ENCODE measurements at places on chromosomes 7 and 10.

GRCh38 chr10:22243321-22243720 is 25.5 kb upstream of the EBLN1 start:
- DNase-seq, result no peak

- DNase-seq, result no peak
Measured at GRCh38 chr7:158249692-158250091, 337.9 kb downstream of the PTPRN2 start.

DNA sequence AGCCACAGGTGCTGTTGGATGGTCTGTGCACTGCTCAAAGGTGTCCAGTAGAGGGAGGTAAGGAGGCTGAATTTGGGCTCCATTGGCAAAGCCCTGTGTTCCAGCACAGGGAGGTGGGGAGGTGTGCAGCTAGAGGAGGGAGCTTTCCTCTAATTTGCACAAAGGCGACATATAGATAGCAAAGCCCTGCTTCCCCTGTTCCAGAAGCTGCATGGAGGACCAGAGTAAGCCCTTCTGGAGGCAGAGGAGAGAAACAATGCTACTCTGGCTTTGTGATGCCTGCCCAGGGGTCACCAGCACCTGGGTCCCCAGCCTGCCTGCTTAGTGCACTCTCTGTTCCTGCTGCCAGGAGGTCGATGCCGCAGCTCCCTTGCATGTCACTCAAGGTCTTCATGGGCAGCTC is 3.4 kb upstream of the ARHGAP22 start:
- DNase-seq, result no peak

DNA sequence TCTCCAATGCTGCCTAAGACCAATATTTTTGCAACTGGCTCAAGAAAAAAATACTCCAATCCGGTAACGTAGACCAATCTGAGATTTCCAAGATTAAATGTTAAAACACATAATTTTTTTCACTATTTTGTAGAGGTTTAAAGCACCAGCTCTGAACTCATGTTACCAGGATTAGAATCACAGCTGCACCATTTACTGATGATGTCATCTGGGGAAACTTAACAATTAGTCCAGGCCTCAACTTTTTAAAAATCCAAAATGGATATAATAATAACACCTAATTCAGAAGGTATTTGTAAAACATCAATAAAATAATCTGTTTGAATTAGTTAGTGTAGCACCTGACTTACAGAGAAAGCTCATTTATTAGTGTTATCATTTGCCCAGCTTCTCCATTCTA is 14.4 kb downstream of the PON1 start:
- no peak for DNase-seq

DNA sequence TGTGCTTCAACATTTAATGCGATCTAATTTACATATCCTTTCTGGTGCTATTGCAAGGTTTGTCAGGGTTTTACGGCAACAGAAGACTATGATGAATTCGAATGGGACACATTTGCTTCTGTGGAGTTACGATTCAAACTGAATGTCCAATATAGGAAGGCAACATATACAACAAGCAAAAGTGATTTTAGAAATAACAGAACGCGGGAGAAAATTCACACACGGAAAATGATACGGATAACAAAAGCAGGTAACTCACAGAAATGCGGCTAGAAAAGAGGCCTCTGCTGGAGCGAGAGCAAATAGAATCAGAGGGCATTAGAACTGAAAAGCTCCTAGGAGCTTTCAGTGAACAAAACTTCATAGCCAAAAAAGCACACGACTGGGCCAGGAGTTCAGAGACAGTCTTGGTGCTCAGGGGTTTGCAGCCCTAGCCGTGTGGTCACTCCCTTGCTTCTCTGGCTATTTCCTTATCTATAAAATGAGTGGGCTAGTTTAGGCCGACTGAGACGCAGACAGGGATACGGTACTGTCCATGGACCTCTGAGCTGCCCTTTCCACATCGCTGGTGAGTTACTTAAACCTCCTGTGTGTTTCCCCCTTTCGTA is 557 bp upstream of the TAX1BP1 start:
- no peak for DNase-seq

DNA sequence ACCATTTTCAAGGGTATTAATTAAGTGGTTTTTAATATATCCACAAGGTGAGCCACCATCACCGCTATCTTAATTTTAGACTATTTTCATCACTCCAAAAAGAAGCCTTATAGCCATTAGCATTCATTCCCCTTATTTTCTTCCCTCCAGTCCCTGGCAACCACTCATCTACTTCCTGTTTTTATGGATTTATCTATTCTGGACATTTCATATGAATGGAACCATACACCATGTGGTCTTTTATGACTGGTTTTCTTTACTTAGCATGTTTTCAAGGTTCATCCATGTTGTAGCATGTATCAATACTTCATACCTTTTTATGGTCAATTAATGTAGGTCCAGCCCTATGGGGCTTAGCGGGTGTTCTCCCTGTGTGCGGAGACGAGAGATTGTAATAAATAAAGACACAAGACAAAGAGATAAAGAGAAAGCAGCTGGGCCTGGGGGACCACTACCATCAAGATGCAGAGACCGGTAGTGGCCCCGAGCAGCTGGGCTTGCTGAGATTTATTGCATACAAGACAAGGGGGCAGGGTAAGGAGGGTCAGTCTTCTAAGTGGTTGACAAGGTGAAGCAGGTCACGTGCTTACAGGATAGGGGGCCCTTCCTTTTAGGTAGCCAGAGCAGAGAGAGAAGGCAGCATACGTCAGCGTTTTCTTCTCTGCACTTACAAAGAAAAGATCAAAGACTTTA is 14.6 kb downstream of the WBP1L start:
- DNase-seq, result no peak

DNA sequence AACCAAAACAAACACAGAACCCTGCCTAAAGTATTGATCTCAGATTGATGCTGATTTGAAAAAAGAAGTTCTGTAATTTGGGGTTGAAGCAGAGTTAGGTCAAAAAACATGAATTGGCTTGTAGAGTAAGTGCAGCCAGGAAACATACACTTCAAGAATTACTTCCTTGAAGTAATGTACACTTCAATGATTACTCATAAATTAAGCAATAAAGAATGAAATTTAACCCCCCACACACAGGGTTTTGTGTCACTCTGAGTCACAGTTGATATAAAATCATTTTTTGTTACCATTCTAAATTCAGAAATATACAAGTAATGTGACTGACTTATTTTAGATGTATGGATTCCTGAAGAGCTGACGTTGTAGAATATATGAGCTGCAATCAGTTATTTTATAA is 622.2 kb downstream of the POM121L12 start:
- no peak for DNase-seq

- DNase-seq, result no peak
Measured at GRCh38 chr10:5466451-5467206, 32.7 kb downstream of the CALML5 start.

DNA sequence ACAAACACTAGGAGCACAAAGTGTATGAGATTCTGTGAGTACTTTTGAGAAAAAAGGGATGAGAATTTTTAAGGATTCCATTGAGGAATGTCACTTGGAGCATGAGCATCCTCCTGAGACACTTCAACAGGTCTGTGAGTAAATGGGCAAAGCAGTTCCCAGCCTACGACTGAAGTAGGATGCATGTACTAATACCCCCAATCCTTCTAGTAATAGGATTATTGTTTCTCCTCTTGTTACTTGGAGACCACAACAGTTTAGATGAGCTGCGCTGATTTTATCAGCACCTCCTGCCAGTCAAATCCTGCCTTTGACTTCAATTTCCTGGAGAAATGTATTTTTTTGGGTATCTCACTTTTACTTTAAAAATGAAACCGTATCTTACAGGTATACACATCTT is 820 bp downstream of the BBS9 start:
- no peak for DNase-seq

DNA sequence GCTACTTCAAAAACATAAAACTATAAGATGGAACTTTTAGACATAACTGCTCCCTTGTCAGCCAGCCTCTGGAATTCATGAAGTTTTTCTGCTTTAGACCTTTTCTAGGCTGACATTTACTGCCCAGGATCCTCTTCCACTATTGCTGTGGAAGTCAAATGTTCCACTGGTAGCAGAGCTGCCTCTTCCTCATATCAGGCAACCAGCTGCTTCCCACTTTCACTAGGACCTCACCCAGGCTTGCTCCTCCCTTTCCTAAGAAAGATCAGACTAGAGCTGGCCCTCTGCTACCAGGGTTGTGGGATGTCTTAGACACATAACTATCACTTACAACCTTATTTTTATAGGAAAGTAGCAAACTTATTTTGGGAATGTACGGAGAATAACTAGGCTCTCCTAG is 121.5 kb downstream of the CTTNBP2 start:
- DNase-seq, result no peak

GRCh38 chr7:11959121-11959520 is 127.1 kb upstream of the THSD7A start:
- no peak for DNase-seq

DNA sequence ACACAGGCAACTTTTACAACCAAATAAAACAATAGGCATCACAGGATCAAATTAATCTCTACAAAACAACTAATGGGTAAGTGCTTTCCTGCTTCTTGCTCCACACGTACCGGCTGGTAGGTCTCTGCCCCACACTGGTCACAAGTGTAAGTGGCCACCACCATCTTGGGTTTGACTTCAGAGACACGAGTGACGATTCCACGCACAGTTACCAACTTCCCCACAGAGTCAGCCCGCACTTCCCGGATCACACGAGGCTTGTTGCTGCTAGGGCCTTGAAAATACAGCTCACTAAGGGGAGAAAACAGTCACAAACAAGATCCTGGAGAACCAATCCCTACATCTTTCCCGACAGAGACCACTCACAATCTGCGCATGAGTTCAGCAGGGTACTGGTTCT is 2.3 kb downstream of the MCM7 start:
- no peak for DNase-seq

GRCh38 chr10:133257489-133258065 is 19.1 kb downstream of the ADAM8 start:
- DNase-seq, result no peak

- no peak for DNase-seq
Measured at GRCh38 chr7:115679976-115680375, 350.6 kb downstream of the TFEC start.

DNA sequence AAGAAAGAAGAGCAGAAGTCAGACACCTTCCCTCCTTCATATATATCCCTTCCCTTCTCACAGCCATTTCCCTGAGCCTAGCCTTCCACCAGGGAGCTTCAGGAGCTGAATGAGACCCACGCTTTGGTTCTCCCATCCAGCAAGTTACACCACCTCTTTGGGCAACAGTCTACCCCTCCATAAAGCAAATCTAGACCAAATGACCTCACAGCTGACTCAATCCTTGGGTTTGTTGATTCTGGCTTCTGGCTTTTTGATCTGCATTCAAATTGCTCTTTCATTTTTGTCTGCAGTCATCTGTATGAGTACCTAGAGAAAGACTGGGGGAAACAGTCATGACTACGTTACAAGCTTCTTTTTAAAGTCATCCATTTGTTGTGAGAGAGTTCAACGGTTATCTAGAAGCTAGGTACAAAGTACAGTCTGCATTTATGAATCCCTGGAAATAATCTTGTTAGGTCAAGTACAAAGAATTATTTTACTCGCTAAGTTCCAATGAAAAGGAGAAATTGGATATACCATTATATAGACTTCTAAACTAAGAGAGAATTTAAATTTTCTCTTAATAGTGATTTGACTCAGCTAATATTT is 86.3 kb downstream of the RAB11FIP2 start:
- DNase-seq, result no peak

DNA sequence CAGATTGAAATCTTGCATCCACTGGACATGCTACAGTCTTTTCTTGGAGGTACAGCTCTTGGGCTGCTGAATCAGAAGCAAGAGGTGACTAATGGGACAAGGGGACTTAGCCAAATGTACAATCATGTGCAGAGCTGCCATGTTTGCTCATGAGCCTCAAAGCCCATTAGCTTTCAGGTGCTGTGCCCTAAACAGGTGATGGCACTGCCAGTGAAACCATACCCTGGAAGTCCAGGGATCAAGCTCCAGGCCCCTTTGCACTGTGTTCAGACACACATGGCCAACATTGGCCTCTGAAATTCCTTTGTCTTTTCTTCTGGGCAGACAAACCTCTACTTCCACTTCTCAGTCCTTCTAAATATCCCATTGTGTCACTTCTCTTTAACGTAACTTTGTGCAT is 328.2 kb downstream of the GRID1 start:
- DNase-seq, result no peak

GRCh38 chr10:75744261-75744660 is 312.8 kb downstream of the LRMDA start:
- no peak for DNase-seq

- no peak for DNase-seq
Measured at GRCh38 chr10:25766687-25767221, 167.3 kb upstream of the MYO3A start.

DNA sequence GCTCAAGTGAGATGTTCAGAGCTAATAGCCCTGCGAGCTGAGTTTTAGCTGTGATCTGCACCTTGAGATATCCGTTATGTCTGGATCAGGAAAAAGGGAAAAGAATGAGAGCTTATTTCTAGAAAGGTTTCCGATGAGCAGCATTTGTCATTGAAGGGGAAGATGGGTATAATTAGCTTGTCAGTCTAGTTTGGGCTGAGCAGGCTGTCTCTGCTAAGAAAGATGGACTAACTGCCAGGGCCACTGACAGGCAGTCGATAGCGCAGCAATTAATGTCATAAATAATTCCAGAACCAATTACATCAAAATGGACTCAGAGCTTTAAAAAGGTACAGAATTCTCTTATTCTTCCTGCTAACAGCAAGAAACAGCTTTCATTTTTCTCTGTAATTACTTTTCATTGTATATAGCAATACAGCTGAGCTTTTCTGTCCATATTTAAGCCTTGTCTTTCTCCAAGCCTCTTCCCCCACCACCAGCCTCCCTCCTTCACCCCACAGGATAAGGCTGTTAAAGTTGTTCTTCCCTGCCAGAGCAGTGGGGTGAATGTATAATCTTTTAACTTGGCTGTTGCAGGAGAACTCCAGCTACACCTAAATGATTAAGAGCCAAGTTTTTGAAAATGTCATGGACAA is 1006.5 kb downstream of the KCNMA1 start:
- no peak for DNase-seq

- no peak for DNase-seq
Measured at GRCh38 chr10:31204090-31204489, 114.9 kb upstream of the ZEB1 start.

- no peak for DNase-seq
Measured at GRCh38 chr7:157406971-157407370, 70.2 kb downstream of the DNAJB6 start.

- no peak for DNase-seq
Measured at GRCh38 chr7:12861070-12861469, 173.6 kb downstream of the ARL4A start.

DNA sequence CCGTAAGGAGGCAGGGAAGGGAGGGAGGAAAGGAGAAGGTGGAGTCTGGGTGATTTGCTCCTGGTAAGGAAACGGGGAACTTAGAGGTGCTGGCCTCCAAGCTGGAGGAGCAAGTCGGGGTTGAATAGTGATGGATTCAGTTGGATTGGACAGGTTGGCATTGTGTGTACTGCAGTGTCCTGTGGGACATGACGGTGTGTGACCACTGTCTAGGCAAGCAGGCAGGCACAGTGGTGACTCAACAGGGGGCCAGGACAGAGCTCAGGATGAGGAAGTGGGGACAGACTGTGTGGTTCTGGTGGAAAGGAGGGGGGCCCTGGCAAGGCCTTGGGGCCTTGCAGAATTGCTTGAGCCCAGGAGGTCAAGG is 48.8 kb downstream of the COL26A1 start:
- no peak for DNase-seq

All from hypothalamus (tissue), 51 donors.